Peyer's patch (tissue), 4 donors: ENCODE measurements at places on chromosomes 1 and 21.

GRCh38 chr1:4170548-4171340 is 270.7 kb upstream of the C1orf174 start:
- DNase-seq = no peak

GRCh38 chr1:49765034-49765433 is 258.7 kb downstream of the AGBL4 start:
- no peak for DNase-seq

GRCh38 chr1:149877211-149877946 is 22.0 kb upstream of the BOLA1 start:
- no peak for DNase-seq

- no peak for DNase-seq
Observed at GRCh38 chr1:197987294-197987693, 70.1 kb downstream of the LHX9 start.

DNA sequence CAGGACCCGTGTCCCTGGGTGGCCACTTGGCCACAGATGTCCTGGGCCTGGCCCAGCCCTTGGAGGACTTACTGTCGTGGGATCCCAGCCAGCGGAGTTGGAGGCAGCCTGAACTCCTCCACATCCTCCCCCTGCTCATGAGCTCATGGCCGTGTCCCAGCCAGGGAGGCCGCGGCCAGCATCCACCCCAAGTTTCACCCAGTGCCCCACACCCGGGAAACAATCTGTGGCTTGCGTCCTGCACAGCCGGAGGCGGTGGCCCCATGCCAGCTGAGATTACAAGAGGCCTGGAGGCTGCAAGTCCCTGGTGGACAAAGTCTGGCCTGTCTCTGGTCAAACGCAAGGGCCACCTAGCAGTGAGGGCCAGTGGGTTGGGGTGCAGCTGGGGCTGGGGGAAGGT is 27.5 kb upstream of the TMEM52 start:
- DNase-seq = no peak

GRCh38 chr1:91070298-91070697 is 48.5 kb upstream of the ZNF644 start:
- no peak for DNase-seq

DNA sequence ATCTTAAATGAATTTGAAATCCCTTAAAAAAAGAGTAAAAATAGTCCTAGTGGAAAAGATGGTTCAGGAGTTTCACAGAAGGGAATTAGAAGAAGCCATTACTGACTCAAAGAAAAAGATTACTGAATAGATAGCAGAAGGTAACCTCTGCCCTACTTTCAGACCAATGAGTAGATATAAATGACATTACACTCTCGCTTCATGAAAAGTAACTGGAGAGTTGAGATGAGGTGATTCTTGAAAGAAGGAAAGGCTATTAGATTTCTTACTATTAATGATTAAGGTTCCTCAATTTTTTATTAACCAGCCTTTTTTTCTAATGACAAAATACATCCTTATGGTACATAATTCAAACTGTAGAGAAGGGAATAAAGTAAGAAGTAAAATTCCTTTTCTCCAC is 28.3 kb downstream of the CCN1 start:
- DNase-seq = no peak

DNA sequence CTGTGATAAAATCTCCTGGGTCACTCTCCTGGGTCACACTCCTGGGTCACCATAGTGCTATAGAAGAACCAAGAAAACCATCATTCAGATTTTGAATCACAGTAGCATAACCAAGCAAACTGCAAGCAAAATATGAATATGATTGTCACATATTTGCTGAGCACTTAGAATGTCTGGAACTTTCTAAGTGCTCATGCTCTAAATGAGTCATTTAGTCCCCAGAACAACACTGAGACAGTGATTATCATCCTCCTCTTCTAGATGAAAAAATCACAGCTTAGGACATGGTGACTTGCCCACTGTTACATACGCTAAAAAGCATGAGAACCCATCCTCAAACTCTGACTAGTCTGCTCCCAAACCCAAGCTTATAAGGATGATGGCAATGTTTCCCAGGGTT is 39.5 kb upstream of the DDAH1 start:
- DNase-seq = no peak

DNA sequence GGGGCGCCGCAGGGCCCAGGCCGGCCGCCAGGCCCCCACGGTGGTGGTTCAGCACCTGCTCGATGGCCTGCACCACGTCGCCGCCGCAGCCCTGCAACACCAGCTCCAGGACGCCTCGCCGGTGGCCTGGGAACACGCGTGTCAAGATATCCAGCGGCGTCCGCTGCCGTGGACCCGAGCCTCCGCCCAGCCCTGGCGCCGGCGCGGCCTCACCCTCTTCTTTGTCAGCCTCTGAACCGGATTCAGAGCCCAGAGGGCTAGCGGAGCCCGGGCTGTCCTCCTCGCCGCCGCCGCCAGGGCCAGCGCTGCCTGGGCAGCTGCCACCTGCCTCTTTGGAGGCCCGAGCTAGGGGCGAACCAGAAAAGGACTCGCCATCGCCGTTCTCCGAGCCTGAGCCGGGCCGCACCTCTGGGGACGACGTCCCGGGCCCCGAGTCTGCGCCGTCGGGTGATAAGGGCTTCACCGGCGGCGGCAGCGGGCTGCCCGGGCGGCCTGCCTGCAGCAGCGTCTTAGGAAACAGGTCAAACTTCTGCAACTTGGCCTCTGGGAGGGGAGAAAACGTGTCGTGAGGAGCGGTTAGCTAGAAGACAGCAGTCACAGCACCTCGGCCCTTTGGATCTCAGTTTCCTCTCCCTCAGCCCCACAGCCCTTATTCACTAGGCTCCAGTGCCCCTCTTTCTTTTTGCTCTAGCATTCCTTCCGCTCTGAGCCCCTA is 3.9 kb downstream of the DMRTA2 start:
- DNase-seq = peak; percentile 54
